ENCODE measurements at places on chromosomes 11 and 22.

GRCh38 chr11:34758262-34758661 is 137.4 kb downstream of the EHF start:
- no peak for DNase-seq

GRCh38 chr11:26032241-26032640 is 299.7 kb upstream of the ANO3 start:
- no peak for DNase-seq

DNA sequence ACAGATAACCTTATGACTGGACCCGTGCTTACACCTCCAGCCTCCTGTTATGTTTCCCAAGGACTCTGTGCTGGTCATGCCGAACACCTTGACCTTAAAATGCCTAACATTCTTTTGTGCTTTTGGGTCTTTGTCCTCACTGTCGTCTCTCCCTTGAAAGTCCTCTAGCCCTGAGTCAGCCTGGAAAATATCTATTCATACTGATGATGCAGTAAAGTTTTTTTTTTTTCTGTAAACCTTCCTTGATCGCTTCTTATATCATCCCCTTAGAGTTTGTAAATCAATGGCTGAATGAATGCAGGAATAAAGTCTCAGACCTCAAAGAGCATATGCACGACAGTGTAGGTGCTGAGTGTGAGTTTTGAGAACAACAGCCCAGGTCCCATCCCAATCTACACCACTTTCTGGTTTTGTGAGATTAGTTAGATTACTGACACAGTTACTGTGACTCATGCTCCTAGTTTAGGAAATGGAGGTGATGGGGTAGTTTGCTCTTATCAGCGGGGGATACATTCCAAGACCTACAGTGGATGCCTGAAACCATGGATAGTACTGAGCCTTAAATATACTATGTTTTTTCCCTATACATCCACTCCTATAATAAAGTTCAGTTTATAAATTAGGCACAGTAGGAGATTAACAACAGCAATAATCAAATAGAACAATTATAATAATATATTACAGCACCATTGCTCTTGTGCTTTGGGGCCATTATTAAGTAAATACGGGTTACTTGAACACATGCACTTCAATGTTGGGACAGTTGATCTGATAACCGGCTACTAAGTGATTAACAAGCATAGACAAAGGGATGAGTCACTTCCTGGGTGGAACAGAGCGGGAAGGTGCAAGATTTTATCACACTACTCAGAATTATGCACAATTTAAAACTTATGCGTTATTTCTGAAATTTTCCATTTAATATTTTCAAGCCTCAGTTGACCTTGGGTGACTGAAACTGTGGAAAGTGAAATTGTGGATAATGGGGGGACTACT is 8.6 kb downstream of the TCN1 start:
- DNase-seq = no peak

DNA sequence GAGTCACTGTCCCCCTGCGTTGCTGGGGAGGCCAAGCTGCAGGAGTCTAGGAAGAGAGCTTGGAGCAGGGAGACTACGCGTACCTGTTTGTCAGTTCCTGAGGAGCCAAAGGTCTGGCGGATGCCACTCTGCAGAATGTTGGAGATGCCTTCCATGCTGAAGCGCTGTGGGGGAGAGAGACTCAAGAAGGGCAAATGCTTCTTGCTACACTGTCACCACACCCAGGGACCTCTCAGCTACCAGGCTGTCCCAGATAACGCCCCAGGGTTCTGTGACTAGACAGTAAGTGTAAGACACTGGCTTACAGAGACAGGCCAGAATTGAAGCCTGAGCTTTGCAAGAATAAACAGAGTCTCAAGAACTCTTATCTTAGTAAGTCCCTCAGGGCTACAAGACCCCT is 42.0 kb downstream of the FEZ1 start:
- DNase-seq = no peak

DNA sequence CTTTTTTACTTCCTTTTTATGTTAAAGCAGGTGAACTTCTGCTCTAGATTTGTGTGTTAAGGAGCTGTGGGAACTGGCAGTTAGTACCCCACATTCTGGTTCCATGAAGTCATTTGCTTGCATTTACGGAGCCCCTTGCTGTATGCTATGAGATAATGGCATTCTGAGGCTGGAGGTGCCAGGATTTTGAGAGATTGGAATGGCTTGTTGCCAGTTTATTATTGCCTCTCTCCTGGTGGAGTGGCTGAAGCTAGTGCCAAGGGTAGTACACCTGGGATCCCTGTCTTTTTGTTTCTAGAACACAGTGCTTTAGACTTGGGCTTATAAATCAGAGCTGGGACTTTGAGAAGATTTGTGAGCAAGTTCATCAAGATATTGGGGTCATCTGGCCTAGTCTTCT is 73.8 kb downstream of the STIM1 start:
- DNase-seq = no peak

DNA sequence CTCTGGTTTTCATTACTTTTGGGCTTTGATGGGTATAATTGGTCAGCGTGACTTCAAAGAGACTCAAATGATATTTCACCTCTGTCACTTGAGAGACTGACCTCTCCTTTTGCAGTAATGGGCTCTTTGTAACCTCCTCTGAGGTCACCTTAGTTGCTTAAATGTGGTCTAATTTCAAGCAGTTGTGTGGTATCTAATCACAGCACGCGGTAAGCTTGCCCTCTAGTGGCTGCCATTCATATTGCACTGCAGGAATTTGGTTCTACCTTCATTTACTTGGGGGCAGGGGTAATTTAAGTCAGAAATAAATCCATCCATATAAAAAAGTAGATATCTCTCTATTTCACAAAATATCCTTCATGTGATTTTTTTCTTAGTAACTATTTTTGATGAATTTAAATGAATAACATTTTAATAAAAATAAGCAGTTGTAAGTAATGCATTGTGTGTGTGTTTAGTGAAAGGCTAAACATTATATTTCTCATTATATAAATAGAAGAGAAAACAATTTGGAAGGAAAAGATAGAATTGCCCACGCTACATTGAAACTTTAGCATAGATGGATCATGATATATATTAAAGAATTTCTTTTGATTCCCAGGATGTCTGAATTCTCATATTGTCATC is 55.0 kb upstream of the ANO3 start:
- DNase-seq = peak; percentile 9

GRCh38 chr22:33715237-33715985 is 204.9 kb downstream of the LARGE1 start:
- no peak for DNase-seq

DNA sequence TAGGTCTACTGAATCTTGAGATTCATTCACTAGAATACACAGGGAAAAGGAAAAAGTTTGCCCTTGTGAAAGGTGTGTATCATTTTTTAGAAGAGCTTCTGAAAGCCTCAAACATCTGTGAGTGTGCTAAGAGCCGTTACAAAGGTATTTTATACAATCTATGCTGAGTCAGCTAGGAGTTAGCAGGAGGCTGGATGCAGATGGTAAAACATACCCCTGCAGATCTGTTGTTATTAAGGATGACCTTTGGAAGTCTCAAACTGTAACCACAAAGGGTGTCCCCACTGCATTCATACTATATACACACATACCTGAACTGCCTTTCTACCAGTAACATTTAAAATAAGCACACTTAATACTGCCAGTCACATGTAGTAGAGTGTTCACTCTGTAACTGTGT is 8.4 kb upstream of the C11orf91 start:
- no peak for DNase-seq

- no peak for DNase-seq
Observed at GRCh38 chr11:995752-996420, 40.6 kb downstream of the MUC6 start.

Measured in effector memory CD4-positive, alpha-beta T cell (primary cell).